ENCODE measurements at places on chromosomes 1 and 21. TPM values are rescaled to one million over a fixed set of nuclear protein-coding genes. Genes with fewer than 3 reads are reported as not detected.

DNA sequence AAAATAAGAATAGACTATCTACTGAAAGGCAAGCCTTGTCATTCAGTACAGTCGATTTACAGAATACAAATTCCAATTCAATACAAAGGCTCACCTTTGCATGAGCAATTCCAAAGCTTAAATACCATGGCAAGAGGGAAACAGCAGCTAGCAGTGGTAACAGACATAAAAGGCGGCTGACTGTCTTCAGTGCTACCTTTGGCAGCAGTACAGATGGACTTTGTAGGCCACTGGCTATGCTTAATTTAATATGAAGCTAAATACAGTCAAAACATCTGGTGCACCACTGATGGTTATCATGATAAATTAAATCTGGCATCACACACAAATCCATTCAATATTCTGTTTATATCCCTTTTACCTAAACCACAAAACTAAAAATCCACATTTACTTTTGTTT is 62.4 kb downstream of the RERE start:
- DNase-seq: no peak

DNA sequence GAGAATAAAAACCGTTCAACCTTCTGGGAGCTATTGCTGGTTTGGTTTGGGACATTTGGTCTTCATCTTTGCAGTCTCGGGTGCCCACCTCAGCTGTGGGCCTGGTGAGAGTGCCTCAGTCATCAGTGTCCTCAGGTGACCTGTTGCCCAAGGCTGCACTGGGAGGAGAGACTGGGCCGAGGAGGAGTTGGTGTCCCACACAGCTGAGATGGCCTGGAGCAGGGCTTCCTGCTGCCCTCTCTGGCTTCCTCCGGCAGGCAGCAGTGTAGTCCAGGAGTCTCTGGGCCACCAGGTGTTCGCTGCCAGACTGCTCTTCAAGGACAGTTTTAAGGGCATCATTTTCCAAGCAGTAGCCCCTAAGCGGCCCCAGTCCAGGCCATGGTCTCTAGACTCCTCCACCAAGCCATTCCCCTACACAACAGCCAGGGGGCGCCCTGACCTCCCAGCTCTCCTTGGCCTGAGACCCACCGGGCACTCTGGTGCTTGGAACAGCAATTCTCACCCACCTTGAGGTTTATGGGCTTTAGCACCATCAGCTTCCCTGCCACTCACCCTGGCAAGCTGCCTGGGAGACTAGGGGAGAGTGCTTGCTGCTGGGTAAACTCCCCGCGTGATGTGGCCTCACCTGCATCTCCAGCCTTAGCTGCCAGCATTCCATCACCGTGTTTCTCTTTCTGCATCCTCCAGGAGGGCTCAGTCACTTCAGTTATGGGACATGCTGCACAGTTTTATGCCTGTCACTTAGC is 9.1 kb upstream of the SYTL1 start:
- DNase-seq: no peak

DNA sequence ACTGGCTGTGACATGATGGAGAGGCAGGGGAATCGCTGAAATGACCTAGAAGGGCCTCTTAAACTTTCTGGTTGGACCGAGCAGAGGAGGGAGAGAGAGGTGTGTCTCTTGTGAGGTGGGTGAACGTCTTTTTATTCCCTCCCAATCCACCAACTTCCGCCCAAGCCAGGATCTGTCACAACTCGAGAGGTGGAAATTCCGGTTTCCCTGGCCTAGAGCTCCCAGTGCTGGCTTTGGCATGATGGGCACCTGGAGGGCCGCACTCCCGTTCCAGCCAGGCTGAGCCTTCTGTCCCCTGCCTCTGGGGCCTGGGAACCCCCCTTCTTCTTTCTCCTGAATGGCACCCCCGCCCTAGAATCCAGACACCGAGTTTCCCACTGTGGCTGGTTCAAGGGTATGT is at the start of gene SEMA4A:
SEMA4A (plus strand) TSS at position 224 of the 400 bp plus-strand sequence. CDS start 994 bp downstream, outside the sequence.
- no peak for DNase-seq

- no peak for DNase-seq
These were observed 10.9 kb upstream of the CDK11B start for GRCh38 chr1:1669468-1670440.

- DNase-seq: no peak
These were observed 322.8 kb downstream of the PLA2G4A start for GRCh38 chr1:187151555-187151954.

- no peak for DNase-seq
These were observed 39.2 kb downstream of the RAP1GAP start for GRCh38 chr1:21629971-21630370.

DNA sequence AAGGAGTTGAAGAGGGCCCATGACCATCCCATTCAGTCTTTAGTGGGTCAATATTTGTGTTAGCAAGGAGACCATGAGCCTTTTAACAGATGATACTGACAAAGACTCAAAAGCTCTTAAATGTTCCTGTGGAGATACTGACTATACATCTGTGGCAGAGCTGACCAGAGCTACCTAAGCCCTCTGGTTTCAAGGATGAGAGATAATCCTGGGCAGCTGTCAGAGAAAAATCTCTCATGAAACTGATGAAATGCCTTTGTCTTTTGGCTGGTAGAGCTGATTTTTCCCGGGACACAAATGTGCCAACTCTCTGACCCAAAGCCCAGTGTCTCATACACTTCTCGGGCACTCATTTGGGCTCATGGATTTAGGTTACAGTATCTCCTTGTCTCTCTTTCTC is 100.9 kb downstream of the XCL2 start:
- DNase-seq: no peak

DNA sequence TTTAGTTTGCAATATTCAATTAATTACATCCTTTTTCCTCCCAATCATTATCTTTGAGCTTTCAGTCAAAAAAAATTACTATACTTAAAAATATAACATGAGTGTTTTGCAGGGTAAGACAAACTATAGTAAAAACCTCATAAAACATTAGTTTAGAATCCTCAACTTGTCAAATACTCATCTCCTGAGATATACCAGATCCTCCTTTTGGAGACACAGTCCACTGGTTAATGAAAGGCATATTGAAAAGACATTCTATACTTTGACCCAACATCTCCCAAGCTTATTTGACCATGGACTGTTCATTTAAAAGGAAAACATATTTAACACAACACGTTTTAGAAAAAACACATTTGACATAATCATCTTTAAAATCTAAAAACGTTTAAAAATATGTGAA is 52.8 kb downstream of the NRIP1 start:
- DNase-seq: no peak

- no peak for DNase-seq
These were observed 658.3 kb downstream of the PTPRC start for GRCh38 chr1:199297174-199297573.

- no peak for DNase-seq
These were observed 47.9 kb upstream of the NEK2 start for GRCh38 chr1:211723273-211723672.

- no peak for DNase-seq
These were observed 76.5 kb upstream of the GNG12 start for GRCh38 chr1:67909776-67910175.

- DNase-seq: no peak
These were observed 2.7 kb upstream of the CLDN19 start for GRCh38 chr1:42742617-42743316.

- no peak for DNase-seq
These were observed 23.1 kb downstream of the SPATA6 start for GRCh38 chr1:48448932-48449331.

The BRINP3 gene
- polyA plus RNA-seq: 4.1 TPM

The PIGR gene
- 0.94 TPM for polyA plus RNA-seq

The CCDC181 gene
- polyA plus RNA-seq: 12.9 TPM

The SAMD11 gene
- 43.0 TPM for polyA plus RNA-seq

The HHIPL2 gene
- polyA plus RNA-seq: 0.71 TPM

The ERICH3 gene
- polyA plus RNA-seq: 0.67 TPM
